Foreskin melanocyte (primary cell): ENCODE measurements at places on chromosomes 3 and 15.

GRCh38 chr3:117761703-117762620, 1052.4 kb downstream of the TUSC7 start:
- DNase-seq = no peak

- no peak for DNase-seq
These were observed 106.8 kb downstream of the ARRDC4 start for GRCh38 chr15:98067339-98067738.

DNA sequence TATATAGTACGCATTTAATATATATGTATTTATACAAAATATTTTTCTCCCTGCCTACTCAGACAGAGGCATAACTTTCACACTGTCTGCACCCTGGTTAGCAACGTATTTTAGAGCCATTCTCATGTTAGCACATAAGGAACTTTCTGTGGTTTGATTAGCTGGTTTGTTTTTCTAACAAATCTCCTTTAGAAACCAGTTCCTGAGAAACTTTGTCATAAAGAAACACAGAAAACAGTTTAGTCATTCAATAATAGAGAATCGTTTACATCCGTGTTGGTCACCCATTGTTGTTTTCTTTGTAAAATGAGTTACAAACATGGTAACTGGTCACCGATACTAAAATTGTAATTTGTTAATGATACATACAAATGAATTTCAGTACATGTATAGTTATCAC, 5.9 kb upstream of the NGRN start:
- DNase-seq = no peak

DNA sequence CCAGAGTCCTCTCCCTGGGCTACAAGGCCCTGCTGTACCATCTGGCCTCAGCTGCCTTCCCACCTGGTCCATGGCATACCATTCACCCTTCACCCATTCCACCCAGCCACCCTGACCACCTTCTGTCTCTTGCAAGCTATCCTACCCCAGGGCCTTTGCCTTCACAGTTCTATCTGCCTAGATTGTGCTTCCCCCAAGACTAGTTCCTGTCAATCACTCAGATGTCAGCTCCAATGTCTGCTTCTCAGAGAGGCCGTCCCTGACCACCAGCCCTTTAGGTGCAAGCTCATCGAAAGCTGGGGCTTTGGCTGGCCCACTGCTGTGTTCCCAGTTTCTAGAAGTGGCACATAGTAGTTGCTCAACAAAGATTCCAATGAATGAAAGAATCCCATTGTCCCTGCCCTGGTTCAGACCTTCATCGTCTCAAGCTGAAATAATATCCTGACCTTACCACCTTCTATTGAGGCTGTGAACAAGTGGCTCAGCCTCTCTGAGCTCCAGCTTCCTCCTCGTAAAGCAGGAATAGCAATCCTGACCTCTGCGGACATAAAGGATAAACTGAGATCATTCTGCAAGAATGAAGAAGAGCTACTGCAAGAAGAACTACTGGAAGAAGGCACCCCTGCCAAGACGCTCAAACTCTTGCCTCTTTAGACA, 15.8 kb downstream of the EFCAB12 start:
- no peak for DNase-seq

- DNase-seq = no peak
These were observed 32.4 kb downstream of the LRRC28 start for GRCh38 chr15:99283717-99284116.

DNA sequence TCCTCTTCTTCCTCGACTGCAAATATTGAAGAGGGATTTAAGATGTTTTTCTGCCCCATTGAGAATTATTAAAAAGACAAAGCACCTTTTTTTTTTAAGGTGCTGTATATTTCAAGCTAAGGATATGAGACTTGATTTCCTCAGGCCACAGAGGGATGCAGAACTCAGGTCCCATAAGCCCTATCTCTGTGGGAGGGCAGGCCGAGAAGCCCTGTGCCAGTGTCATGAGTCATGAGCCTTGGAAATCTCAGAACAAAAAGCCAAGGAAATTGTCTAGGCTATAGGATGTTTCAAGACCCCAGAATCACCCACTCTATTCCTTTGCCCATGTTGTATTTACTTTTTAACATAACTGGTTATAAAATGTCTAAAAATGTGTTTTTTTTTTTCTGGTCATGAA, 7.3 kb downstream of the ESYT3 start:
- no peak for DNase-seq

DNA sequence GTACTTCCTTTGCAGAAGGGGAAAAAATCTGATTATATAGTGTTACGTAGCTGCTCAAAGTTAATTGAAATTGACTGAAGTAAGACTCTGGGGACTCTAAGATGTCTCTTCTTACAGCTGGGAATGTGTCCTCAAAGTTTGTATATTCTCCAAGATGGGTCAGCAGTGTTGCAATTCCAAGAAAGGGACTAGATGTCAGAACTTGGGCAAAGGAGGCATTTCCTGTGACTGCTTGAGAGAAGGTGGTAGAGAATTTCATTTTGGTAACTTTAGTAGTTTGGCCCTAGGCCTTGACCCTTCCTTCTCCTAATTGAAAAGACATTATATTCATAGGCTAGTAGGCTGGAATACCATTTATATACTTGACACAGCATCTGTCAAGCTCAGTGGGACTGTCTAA, 33.9 kb downstream of the PTPRG start:
- DNase-seq = no peak
